ENCODE measurements at places on chromosomes 1 and 21. TPM values are rescaled to one million over a fixed set of nuclear protein-coding genes. Genes with fewer than 3 reads are reported as not detected.
A peak's percentile ranks its signal among the peaks of the same experiment; 100 is the strongest.

Gene MROH7
- 0.08 TPM for total RNA-seq

DNA sequence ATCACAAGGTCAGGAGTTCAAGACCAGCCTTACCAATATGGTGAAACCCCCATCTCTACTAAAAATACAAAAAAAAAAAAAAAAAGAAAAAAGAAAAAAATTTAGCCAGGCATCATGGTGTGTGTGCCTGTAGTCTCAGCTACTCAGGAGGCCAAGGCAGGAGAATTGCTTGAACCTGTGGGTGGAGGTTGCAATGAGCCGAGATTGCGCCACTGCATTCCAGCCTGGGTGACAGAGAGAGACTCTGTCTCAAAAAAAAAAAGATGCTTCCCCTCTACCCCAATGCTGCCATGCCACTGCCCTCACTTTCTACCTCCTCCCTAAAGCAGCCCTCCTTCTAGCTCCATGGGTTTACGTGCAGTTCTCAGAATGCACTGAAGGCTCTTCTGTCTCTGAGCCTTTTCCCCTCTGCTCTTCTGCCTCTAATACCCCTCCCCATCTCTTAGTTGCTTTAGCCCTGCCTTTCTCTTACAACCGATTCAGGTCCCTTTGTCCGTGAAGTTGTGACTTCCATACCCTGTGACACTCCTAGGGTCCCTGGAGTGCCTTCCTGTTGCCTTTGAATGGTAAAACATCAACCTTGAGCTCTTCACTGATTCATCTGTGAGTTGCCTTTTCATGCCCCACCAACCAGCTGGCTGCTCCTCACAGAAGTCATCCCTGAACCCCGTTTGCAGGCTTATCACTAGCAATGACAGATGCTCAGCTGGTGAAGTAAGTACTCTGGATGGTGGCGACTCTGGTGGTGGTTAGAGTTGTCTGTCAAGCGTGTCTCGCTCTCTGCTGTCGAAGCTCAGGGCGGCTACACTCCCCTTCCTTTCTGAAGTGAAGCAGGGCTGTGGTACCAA is 234.9 kb downstream of the RHOU start:
- DNase-seq = no peak

DNA sequence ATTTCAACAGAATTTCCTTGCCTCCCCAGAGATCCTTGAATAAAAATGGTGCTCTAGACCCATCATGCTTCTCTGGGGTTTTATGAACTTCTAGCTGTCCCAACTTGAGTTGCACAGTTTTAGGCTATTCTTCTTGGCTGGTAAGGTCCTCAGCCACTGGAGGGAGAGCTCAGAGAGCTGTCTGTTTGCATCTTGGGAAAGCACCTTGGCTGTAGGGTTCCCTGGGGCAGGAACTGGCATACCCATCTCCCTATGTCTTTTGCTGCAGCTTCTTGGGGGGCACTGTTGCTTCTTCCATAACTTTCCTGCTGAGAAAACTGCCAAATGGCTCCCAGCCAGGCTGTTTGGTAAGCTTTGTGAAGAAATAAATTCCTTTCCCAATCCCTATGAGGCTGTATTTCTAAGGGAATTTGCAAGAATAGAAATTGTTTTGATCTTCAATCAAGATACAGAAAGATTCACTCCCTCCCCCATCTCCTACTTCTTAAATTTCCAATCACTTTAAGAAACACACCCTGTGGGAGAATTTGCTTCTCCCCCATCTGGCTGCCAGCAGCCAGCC is 8.2 kb upstream of the FMOD start:
- no peak for DNase-seq

DNA sequence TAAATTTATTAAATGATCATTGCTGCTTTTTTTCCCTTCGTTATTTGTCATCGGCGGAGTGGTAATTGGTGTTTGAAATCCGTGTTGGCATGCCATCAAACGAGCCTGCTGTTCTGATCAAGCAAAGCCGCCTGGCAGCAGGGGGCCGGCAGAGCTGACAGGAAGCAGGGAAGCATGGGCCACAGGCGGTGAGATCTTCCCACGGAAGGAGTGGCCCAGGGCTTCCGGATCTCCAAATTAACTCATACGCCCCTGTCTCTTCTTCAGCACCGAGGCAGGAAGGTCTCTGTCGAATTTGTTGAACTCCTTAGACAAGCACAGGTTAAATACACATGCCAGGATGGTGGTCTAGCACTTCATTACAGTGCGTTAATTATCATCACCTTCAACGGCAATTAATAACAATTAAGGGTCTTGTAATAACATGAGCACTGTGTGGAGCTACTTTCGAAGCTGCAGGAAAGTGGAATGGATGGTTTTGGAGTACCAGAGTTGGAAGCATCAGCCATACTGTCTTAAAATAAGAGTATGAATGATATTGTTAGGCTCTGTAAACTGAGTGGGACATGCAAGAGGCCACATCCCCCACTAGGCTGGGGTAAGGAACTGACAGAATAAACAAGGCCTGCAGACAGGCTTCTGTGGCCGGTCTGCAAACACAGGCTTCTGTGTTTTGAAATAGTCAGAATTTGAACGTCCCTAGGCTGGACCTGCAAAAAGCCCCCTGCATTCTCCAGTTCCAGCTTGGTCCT is 199.4 kb upstream of the DAB1 start:
- no peak for DNase-seq

- DNase-seq = no peak
Observed at GRCh38 chr1:173127369-173128307, 76.9 kb upstream of the TNFSF18 start.

Gene FCRL1
- not detected for total RNA-seq

DNA sequence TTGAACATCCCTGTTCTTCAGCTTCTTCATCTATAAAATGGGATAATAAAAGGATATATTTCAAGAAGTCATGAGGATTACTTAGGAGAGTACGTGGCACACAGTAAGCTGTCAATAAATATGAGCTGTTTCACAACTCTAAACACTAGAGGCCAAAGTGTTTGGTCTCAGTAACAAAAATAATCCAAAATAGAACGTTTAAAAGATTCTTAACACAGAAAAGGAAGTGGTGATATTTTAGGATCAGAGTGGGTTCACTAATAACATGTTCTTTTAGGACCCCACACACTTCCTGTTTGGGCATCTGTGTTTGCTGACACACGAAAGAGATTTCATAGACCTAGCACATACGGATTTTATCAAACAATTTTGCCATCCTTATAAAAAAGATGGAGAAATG is 32.9 kb downstream of the TNFSF18 start:
- DNase-seq = no peak

GRCh38 chr1:203074610-203075009 is 11.2 kb downstream of the MYOG start:
- no peak for DNase-seq

DNA sequence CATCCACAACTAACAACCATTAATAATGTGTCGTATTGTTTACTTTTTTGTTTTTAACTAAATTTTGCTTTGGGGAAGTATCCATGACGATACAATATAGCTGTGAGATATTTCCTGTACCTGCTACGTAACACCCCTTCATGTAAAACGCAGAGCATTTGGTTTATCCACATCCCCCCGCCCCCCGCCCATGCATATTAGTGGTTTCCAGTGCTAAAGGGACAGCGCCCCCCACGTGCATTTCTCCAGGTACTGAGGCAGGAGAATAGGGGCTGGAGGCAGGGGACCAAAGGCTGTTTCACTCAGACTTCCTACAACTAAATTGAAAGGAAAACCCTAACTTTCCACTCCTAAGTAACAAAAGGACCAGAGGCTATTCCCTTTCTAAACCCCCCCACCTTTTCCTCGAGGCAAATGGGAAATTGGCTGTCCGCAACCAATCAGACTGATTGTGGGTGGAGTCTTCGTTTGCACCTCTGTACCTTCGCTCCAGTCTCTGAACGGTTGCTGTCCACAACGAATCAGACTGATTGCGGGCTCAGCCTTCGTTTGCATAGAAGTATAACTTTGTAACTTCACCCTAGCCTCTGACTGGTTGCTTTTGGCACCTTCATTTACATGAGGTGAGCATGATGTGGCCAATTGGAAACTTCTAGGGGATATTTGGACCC is 12.2 kb upstream of the RIPK4 start:
- no peak for DNase-seq

- DNase-seq = peak; percentile 11
Observed at GRCh38 chr1:145846201-145846612, 777 bp downstream of the NUDT17 start.

Gene FGR
- 0.65 TPM for total RNA-seq

GRCh38 chr1:175133673-175134435 is 58.7 kb downstream of the KIAA0040 start:
- DNase-seq = no peak

DNA sequence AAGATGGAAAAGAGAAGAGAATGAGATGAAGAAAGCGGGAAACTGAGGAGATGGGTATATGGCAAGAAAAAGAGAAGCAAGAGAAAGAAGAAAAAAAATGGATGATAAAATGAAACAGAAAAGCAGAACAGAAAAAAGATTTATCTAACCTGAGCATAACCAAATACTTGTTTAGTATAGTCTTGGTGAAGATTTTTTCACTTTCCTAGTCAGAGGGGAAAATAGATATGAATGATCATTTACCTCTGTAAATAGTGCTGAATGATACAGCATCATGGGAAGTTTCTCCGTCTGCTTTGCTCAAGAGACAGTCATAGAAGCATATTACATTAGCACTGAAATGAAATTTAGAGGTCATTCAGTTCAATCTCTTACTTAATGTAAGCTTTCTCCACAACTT is 36.1 kb upstream of the PLPPR4 start:
- no peak for DNase-seq

DNA sequence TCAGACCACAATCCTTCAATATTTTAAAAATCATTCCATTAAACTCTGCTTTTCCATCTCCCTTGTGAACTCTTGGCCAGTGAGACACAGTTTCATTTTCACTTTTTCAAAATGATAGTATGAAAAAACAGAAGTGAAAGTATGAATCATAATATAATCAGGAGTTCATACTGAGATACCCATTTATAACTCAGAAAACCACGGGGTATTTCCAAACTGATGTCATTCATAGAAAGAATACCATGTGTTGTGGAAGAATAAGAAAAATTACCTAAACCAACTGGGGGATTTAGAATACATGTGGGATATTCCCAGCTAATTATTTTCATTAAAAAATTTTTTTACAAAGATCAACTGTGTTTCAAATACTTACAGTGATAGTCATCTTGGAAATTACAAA is 149.9 kb downstream of the MRPL39 start:
- no peak for DNase-seq

Gene WDR26
- 58.6 TPM for total RNA-seq

DNA sequence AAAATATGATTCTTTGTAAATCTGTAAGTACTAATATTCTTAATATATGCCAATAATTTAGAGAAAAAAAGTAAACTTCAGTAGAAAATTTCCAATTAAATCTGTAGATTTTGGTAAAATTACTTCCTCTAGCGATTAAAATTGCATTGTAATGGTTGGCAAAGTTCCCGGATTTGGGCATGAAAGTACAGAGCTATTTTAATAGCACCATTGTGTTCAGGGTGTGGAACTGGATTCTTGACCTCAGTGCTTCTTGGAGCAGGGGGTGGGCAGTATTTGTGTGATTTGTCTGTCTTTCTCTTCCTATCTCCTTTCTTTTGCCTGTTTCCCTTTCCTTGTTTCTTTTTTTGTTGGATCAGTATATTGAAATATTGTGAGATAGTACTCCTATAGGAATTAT is 72.1 kb downstream of the DNM3 start:
- DNase-seq = no peak

GRCh38 chr1:211677659-211678058 is 2.2 kb upstream of the NEK2 start:
- no peak for DNase-seq

- DNase-seq = no peak
Observed at GRCh38 chr1:19112891-19113696, 97.0 kb downstream of the UBR4 start.

Gene SV2A
- 5.0 TPM for total RNA-seq

Gene ADAMTS4
- 0.34 TPM for total RNA-seq

Gene SPATA6
- total RNA-seq = 1.7 TPM

GRCh38 chr1:2465371-2466269 is 10.5 kb upstream of the PLCH2 start:
- DNase-seq = no peak

GRCh38 chr1:48683839-48684238 is 92.9 kb downstream of the BEND5 start:
- no peak for DNase-seq

- no peak for DNase-seq
Observed at GRCh38 chr1:43171312-43171875, 696 bp downstream of the EBNA1BP2 start.

GRCh38 chr1:230117694-230118093 is 50.7 kb downstream of the GALNT2 start:
- DNase-seq = no peak

- peak; percentile 90 for DNase-seq
Observed at GRCh38 chr1:27284425-27285273, 37.3 kb upstream of the TMEM222 start.

DNA sequence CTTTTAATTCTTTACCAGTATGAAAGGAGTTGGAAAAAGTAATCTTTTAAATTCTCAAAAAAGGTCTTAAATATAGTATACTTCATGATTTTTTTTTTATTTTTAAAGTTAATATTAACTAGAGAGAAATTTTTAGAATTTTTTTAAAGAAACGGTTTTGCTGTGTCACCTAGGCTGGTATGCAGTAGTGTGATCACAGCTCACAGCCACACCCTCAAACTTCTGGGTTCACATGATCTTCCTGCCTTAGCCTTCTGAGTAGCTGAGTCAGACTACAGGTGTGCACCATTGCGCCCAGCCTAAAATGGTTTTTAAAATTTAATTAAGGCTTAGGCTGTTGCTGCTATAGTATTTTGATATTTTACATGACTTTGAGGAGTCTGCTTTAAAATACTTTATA is 52.4 kb downstream of the TLCD4 start:
- no peak for DNase-seq

- DNase-seq = no peak
Observed at GRCh38 chr21:33067457-33067856, 2.5 kb upstream of the OLIG1 start.

GRCh38 chr1:88680471-88680870 is 3.6 kb upstream of the PKN2 start:
- DNase-seq = no peak

- no peak for DNase-seq
Observed at GRCh38 chr1:221806984-221807383, 65.1 kb upstream of the DUSP10 start.

Gene KIF14
- total RNA-seq = 1.0 TPM

GRCh38 chr1:30758785-30759380 is 1.3 kb upstream of the LAPTM5 start:
- no peak for DNase-seq

DNA sequence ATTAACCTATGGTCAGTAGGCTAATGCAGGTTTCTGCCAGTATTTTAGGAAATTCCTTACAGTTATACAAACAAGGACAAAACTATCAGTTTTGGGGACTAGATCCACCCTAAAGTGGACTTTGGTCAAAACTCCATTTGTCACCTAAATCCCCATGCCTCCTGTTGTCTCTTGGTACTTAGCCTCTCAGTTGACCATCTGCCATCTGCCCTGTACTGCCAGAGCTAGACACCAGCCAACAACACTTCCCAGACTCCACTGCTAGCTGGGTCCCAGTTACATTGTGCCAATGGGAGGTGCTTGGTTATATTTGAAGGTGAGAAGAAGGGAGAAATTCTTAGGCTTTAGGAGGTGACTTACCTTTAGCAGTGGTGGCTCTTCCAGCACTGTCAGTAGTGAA is 17.0 kb upstream of the BSDC1 start:
- DNase-seq = no peak

Gene TTLL7
- total RNA-seq = 0.57 TPM

Gene RYR2
- total RNA-seq = 0.05 TPM

Gene RCC1
- total RNA-seq = 139 TPM

Data from activated T-cell treated with anti-CD3 and anti-CD28 coated beads, Interleukin-2, amount 50 U/mL, for 4 hours (primary cell).